ENCODE measurements at places on chromosomes 12 and 14.

DNA sequence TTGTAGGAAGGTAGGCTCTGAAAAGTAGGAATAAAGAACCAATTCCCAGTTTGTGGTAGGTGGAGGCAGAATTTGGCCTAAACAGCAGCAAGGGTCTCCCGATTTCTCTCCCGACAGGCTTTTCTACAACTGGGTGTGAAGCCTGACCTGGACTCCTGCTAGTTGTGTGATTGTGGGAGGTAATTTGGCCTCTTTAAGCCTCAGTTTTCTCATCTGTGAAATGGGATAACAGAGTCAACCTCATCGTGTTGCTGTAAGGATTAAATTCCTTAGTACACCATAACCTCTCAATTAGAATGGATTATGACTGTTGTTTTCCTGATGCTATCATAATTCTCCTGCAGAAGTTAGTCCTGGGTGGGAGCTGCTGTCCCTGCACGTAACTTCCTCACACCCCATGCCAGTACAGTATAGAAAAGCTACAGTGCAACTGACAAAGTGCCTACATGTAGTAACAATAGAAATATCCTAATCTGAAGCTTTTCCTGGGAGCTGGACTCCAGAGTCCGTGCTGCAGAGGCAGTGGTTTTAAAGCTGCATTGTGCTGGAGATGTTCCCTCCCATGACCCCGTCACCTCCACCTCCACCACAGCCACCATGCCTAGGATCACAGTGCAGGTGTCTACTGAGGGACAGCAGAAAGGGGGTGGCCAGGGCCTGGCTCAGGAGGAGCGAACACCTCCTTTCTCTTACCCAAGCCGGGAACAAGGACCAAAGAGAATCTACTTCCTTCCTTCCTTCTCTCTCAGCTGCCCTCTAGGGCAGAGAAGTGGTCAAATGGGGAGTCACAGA lies 76.5 kb downstream of the FBXL14 start:
- no peak for DNase-seq

DNA sequence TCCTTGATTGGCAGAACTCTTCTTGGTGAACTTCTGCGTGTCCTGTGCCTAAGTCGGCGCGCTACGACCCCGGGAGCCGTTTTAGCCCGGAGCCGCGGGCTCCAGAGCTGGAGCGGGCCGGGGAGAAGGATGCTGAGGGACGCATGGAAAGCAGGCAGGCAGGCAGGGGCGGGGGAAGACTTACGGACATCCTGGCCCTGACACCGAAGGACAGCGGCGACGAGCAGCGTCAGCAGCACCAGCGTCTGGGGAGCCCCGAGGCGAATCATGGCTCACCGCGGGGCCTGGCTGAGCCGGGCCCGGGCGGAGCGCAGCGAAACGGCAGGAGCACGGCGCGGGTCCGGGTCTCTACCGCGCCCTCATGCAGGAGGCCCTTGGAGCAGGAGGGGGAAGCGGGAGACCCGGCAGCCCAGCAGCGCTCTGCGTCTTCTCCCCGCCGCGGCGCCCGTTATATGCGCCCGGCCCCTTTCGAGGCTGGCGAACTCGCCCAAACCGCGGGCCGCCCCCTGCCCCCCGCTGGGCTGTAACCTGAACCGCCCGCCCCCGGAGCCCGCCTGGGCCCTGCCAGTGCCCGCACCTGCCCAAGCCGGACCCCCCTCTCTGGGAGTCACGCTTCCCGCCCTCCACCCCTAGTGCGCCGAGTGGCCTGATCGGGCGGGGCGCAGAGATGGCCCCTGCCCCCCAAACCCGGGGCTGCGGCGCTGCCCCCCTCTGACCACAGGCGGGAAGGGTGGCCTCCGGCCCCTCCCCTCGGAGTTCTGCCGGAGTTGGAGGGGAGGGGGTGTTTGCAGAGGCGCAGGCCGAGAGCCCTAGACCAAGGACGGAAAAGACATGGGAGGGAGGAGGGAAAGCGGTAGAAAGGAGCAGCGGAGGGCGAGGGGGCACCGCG lies at the start of gene COL2A1:
Gene COL2A1, minus strand, starts transcription at position 424 of the 889 bp plus-strand sequence. Its CDS starts 155 bp downstream, at position 269.
- no peak for DNase-seq

DNA sequence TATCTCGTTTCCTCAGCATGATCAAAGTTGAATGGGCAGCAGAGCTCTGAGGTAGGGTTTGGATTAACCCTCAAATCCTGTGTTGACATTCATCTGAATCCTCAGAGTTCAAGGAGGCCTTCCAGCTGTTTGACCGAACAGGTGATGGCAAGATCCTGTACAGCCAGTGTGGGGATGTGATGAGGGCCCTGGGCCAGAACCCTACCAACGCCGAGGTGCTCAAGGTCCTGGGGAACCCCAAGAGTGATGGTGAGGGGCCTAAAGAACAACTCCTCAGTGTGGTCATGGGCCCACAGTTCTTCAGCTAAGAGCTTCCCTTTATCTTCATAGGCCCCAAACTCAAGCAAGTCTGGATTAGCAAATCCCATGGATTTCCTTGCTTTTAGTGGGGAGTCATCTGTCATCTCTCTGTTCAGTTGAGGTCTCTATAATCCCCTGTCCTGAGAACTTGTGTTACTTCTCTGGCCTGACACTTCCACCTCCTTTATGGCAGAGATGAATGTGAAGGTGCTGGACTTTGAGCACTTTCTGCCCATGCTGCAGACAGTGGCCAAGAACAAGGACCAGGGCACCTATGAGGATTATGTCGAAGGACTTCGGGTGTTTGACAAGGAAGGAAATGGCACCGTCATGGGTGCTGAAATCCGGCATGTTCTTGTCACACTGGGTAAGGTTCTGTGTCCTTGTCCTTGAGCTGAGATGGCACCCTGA lies 1.5 kb downstream of the MYL6 start:
- no peak for DNase-seq

DNA sequence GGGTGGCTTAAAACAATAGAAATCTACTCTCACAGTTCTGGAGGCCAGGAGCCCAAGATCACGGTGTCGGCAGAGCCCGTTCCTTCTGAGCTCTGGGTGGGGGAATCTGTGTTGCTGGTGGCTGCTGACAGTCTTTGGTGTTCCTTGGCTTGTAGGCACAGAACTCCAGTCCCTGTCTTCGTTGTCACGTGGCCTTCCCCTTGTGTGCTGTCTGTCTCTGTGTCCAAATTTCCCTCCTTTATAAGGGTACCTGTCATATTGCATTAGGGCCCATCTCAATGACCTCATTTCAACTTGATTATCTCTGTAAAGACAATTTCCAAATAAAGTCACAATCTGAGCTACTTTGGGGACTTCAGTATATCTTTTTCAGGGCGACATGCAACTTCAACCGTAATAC lies 81.6 kb downstream of the CCDC92 start:
- no peak for DNase-seq

DNA sequence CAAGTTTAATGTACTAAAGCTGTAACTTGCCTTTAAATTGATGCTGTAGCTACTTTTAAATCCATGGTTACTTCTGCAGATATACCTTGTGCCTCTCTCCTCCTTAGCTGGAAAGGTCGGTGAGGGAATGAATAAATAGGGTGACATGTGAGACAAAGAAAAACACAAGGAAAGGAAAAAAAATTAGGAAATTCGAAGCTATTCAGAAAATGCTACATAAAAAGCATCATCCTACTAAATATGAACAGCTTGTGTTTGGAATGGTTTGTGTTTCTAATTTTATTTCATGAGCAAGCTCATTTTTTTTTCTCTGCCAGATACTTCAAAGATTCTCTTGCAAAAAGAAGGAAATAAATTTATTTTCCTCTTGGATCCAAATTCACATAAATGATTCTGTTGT lies 186.3 kb upstream of the NUDT4 start:
- no peak for DNase-seq

DNA sequence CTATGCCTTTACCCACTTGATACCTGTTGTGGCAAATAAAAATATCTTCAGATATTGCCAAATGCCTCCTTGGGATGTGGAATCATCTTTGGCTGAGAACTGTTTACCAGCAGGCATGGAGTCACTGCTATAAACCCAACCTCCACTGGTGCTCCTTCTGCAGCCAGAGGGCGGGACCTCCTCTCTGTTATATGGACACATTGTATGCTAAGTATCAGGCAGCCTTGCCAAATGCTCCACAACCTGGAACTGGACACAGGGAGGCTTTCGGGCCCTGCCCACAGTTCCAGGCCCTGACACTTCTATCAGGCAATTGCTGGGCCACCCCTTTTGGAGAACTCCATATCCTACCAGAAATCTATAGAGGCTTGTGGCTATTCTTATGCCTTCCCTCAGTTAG lies 201.0 kb downstream of the TMX1 start:
- DNase-seq, result no peak

DNA sequence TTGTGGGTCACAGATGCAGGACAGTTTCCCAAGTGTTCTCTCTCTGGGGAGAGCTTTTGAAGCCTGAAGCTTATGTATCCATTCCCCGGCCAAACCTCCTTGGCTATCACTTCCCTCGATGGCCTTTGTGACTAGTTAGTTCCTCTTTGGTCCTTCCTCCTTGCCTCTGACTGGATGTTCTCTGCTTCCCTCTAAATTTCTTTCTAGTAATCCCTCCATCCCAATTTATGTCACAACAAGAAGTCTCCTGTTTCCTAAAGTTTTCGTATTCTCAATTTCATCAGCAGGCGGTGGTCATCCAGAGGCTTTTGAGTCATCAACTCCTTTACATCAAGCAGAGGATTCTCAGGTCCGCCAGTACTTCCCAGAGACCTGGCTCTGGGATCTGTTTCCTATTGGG lies 27.5 kb downstream of the A2ML1 start:
- no peak for DNase-seq

- no peak for DNase-seq
These were observed 44.5 kb upstream of the PRPF39 start for GRCh38 chr14:45039390-45039789.

DNA sequence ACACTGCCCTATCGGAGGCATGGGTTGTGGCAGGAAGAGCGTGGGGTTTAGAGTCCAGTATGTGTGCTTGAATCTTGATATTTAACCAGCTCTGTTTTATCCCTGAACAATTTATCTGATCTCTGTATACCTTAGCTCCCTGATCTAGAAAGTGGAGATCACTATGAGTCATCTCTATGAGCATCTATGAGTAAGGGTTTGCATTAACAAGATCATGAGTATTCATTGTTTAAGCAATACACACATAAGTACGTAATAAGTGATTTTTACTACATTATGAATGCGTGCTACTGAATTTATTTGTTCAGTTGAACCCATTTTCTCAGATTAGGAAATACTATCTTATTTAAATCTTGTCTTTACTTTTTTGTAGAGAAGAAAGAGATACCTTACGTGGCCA lies 49.4 kb downstream of the GPATCH2L start:
- no peak for DNase-seq

DNA sequence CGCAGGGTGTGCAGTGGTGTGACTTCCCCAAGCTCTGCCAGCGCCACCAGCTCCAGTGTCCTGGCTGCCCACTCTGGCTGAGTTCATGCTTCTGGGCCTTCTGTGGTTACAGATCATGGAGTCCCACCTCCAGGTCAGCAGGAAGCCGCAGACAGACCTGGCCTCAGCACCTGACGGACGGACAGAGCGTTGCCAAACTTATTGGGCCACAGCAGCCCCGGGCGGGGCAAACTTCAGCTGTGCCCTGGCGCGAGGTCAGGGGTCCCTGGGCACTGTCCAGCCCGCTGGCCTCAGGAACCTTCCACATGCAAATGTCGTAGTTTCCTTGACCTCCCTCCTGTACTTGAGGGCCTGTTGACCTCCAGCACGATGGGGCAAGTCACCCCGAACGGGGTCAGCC lies 11.2 kb downstream of the GPR132 start:
- DNase-seq, result no peak

DNA sequence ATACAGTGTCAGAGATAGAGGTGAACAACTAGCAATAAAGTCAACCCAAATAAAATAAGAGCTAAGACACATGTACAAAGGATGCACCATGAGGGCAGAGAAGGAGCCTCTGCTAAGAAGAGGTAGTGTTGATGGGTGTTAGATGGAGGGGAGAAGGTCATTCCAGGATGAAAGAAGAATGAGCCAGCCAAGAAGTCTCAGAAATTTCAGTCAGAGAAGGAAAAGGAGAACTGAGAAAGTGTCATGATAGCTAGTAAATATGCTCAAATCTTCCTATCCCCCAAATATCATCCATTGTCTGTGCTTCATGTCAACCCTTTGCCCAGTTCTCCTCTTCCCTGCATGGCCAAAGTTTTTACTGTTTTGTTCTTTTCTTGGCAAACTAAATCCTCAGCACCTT lies 225.2 kb upstream of the BTG1 start:
- no peak for DNase-seq

DNA sequence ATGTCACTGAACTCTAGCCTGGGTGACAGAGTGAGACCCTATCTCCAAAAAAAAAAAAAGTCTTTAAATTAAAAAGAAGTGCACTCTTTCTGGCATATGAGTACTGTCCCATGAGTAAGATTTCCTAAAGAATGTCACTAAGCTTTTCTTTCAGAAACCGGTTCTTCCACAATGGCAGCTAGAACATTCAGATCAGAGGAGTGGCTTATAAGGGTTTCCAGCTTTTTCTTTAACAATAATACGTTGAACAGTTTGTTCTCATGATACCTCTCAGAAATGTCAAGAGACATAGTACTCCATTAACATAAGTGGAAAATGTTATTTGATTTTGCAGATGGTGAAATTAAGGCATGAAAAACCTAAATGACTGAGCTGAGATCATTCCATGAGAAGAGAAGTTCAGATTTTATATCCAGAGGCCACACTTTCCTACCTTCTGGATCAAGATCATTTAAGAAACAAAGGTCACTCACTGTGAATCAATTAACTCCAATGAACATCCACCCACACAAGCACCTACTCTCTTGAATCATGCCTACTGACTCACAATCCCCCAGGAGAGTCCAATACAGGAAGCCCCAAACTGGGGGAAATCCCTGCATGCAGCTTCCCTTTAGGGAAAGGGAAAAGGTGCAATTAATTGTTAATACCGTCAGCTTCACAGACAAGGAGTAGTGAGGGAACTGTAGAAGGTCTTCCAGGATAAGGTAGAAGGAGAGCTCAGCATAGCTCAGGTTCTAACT lies 86.9 kb downstream of the SPTSSA start:
- DNase-seq, result no peak

- DNase-seq, result no peak
These were observed 32.0 kb upstream of the SIX1 start for GRCh38 chr14:60681271-60681670.

GRCh38 chr12:118033323-118033722 lies 16.8 kb downstream of the RFC5 start:
- DNase-seq, result no peak

GRCh38 chr12:3604748-3605586 lies 114.0 kb downstream of the PRMT8 start:
- DNase-seq, result peak; percentile 93

- DNase-seq, result no peak
These were observed 845 bp upstream of the RARG start for GRCh38 chr12:53232646-53233461.

GRCh38 chr14:99136401-99136800 lies 135.6 kb downstream of the BCL11B start:
- DNase-seq, result no peak

Data from NCI-H2081 treated with DMSO at 0.1 percent for 48 hours (cell line).